PC-9 (cell line): ENCODE measurements at places on chromosomes 16 and 17.

- peak; percentile 47 for DNase-seq
These were observed 436.4 kb downstream of the SOX9 start for GRCh38 chr17:72556944-72557826.

GRCh38 chr16:56514845-56515244, 5.0 kb downstream of the BBS2 start:
- peak; percentile 58 for DNase-seq

DNA sequence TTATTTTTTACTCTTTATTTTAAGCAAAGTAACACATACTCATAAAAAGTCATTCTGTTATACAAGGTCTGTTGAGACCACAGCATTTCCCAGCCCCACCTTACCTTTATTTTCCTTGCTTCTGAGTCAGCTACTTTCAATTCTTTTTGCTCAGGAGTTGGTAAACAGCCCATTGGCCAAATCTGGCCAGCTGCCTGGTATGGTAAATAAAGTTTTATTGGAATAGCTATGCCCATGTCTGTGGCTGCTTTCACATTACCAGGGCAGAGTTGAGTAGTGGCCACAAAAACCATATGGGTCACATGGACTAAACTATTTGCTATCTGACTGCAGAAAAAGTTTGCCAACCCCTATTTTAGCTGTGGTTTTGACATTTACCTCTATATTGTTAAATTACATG, 3.4 kb upstream of the NSRP1 start:
- DNase-seq, result peak; percentile 27

DNA sequence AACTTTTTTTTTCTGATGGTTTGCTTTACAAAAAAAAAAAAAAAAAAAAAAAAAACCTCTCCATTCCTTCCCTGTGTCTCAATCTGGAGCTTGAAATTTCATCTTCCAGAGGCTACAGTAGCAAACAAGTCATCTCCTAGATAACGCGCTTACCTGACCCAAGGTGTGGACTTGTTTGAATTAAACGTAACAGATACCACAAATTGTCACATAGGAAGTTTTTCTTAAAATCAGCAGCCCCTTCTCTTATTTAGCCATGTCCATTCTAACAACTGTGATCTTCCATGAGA, 2.0 kb downstream of the STAT5B start:
- DNase-seq, result no peak

GRCh38 chr16:47886631-47887415, 269.0 kb downstream of the ABCC12 start:
- no peak for DNase-seq

- DNase-seq, result peak; percentile 50
These were observed 13.7 kb upstream of the GUCY2D start for GRCh38 chr17:7988750-7989178.

DNA sequence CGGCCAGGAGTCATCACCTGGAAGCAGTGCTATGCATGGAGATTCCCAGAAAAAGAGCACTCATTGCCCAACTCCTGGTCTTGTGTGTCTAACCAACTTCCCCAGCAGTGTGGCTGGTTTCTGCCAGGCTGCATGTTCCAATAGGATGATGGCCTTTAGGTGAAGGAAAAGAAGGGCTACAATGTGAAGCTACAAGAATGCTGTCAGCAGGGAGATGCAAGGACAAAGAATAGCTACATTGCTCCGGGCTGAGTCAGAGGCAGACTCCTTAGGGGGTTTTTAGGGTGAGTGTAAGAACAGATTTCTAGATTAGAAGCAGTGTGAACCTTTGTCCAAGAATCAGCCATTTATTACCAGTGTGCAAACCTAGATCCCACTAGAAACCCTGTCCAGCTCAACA, 63.0 kb upstream of the DNAH9 start:
- no peak for DNase-seq

DNA sequence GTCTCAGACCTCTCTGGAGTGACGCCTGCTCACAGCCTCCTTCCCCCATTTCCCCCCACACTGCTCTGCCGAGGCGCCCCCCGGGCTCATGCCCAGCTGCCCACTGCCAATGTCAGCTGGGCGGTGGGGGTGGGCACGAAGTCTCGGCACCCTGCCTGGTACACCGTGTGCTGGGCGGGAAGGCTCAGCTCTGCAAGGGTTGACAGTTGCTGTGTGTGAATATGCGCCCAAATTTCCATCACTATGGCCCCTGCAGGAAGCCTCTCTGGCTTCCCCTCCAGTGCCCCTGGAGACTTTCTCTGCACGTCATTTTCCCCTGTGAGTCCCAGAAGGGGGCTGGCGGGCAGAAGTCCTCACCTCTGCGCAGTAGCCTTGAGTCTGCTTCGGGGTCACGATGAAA, 11.6 kb upstream of the CAMKK1 start:
- DNase-seq, result no peak

- DNase-seq, result peak; percentile 31
These were observed 15.6 kb downstream of the TLE7 start for GRCh38 chr16:71426069-71426879.

- peak; percentile 63 for DNase-seq
These were observed 11.4 kb downstream of the KRABD2 start for GRCh38 chr17:8365143-8365542.

GRCh38 chr17:63189930-63190329, 223.9 kb downstream of the TANC2 start:
- no peak for DNase-seq

DNA sequence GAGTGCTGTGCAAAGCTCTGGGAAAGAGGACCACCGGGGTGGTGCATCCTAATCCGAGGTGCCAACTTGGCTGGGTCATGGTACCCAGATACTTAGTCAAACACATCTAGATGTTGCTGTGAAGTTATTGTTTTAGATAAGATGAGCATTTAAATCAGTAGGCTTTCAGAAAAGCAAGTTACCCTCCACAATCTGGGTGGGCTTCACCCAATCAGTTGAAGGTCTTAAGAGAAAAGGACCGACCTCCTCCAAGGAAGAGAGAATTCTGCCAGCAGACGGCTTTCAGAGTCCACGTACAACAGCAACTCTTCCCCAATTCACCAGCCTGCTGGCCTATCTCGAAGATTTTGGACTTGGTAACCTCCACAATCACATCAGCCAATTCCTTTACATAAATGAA, 338.1 kb downstream of the C16orf95 start:
- DNase-seq, result no peak

DNA sequence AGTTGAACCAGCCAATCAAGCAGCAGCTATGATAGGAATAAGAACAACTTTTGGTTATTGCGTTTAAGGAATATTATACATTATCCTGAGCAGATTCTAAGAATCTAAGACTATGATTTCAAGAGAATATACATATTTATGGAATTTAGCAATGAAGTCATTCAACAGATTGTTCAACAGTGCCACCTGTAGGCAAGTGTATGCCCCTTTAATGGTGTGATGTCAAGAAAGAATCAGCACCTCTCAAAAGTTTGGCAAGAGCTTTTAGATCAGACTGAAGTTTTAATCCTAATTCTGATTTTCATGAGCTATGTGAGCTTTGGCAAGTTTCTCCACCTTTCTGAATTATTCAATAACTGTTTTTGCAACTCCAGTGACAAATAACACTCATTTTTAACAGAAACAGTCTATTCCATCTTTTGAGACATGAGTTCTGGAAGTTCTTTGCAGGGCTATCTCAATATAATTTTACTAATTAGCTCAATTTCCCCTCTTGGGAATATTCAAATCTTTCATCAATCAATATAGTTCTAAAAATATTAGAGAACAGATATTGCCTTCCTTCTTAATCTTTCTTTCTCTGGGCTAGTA, 474.3 kb upstream of the TOM1L1 start:
- DNase-seq, result no peak

GRCh38 chr17:72520665-72521303, 400.0 kb downstream of the SOX9 start:
- DNase-seq, result no peak

DNA sequence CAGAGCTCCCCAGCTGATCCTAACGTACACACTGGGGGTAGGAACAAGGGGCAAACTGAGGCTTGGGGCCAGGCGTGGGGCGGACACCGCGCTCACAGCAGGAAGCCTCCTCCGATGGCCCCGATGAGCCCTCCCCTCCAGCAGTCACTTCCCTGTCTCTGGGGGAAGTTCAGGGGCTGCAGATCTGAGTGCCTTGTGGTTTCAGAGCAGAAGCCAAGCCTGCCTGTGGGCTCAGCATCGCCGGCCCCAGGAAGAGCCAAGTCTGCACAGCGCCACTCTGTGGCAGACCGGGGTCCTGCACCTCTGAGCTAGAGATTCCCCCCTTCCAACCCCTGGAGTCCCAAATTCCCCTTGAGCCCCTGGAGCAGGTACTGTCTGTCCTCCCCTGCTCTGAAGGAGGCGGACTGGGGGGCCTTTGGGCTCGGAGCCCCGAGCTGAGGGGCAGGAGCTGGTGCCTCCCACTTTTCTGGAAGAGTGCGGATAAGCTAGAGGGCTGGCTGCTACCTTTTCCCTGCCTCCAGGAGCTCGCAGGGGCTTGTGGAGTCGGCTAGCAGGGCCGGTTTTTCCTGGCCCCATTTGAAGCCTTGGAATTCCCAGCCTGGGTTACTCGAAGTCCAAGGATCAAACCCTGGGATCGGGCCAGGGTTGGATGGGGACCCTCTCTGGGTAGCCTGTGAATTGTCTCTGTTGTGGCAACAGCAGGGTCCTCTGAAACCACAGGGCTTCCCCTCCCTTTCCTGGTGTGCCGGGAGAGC, 2.9 kb downstream of the GSE1 start:
- DNase-seq, result peak; percentile 59

DNA sequence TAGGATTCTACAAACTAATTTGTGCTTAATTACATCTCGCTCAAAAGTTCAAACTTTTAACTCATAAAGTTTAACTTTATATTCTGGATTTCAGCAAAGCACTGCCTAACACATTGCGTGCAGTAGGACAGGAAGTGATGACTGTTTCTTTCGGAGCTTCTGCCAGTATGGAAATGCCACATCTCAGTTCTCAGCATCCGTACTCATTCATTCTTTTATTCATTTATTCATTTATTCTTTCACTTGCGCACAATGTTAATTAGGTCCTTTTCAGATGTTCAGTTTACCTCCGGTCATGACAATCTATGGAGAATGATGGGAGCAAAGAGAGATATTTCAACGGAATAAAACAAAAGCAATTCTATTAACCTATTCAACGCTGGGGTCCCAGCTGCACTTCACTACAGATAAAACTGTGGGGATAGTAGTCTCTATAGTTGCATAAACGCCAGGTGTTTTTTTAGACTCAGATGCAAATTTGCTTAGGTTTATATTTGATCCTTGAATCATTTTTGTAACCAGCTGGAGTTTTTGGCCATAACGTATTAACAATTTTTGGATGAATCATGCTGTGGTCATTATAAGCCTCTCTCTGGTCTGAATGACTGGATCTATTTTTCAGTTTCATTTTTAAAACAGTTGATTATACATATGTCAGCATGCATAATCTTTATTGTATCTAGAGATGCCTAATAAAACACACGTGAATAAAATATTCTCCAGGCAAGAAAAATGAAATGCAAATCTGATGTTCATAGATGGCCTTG, 143.9 kb downstream of the KCNJ2 start:
- DNase-seq, result no peak

- DNase-seq, result no peak
These were observed 399.4 kb upstream of the C16orf82 start for GRCh38 chr16:26667307-26667706.

- no peak for DNase-seq
These were observed 313.4 kb downstream of the CDH11 start for GRCh38 chr16:64808474-64808873.

- DNase-seq, result peak; percentile 53
These were observed 1.6 kb downstream of the ITGA3 start for GRCh38 chr17:50057521-50057991.
